Effector memory CD8-positive, alpha-beta T cell (primary cell): ENCODE measurements at places on chromosomes 4 and X.

- no peaks in the 10 kb centered on the region for H3K27me3 ChIP-seq
- no peak overlapping the region for H3K4me3 ChIP-seq
- no peak for DNase-seq
- no peaks in the 10 kb centered on the region for H3K4me1 ChIP-seq
Observed at GRCh38 chr4:84690481-84690880, 107.6 kb downstream of the CDS1 start.

DNA sequence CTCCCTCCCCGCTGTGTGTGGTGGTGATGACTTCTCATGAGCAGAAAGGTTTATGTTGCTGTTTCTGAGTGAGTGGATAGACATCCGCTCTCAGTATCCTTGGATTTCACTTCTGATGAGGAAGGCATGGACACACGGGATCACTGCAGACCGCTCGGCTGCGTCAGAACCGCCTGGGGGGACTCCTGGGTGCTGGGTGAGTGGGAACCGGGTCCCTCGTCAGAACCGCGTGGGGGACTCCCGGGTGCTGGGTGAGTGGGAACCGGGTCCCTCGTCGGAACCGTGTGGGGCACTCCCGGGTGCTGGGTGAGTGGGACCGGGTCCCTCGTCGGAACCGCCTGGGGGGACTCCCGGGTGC is 9.0 kb downstream of the CTBP1 start:
- H3K27me3 ChIP-seq, result no peaks in the 10 kb centered on the region
- peaks cover 71% of the 10 kb centered on the region for H3K36me3 ChIP-seq
- DNase-seq, result no peak
- H3K4me1 ChIP-seq, result peaks cover 35% of the 10 kb centered on the region
- H3K4me3 ChIP-seq, result no peak overlapping the region

DNA sequence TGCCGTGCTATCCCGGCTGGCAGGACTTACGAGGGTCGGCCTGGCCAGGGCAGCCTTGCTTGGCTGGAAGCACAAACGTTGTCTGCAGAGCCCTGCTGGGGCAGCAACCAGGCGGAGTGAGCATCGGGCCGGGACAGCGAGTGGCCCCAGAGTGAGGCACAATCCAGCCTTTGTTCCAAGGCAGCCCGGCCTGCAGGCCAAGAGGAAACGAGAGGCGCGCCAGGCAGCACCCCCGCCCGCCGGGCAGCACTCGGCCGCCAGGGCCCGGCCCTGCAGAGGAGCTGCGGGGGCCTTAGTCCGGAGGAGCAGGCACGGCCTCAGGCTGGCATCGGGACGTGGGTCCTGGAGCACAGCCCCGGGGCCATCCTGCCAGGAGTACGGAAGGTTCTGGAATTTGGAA is 24.1 kb downstream of the FGFRL1 start:
- no peak for DNase-seq
- H3K36me3 ChIP-seq, result no peaks in the 10 kb centered on the region
- no peaks in the 10 kb centered on the region for H3K4me1 ChIP-seq
- H3K4me3 ChIP-seq, result no peak overlapping the region
- no peak overlapping the region for H3K27ac ChIP-seq
- no peaks in the 10 kb centered on the region for H3K27me3 ChIP-seq

- no peaks in the 10 kb centered on the region for H3K27me3 ChIP-seq
- no peak for DNase-seq
- peaks cover 10% of the 10 kb centered on the region for H3K36me3 ChIP-seq
- peaks cover 49% of the 10 kb centered on the region for H3K4me1 ChIP-seq
Observed at GRCh38 chrX:154737136-154737535, 13.7 kb downstream of the GAB3 start.
